ENCODE measurements at places on chromosomes 4 and X. TPM values are rescaled to one million over a fixed set of nuclear protein-coding genes. Genes with fewer than 3 reads are reported as not detected.

The JADE3 gene
- total RNA-seq: 7.4 TPM

The SERTM2 gene
- total RNA-seq: 0.76 TPM

The XAGE1A gene
- total RNA-seq: not detected

The PDLIM3 gene
- total RNA-seq: 9.8 TPM

The SPACA5 gene
- not detected for total RNA-seq

The FRAS1 gene
- total RNA-seq: 9.7 TPM

The UCHL1 gene
- total RNA-seq: 63.4 TPM

The RAB39B gene
- total RNA-seq: 0.58 TPM

The PAGE1 gene
- not detected for total RNA-seq

The MAGED1 gene
- 75.8 TPM for total RNA-seq

The PRR32 gene
- not detected for total RNA-seq

The CXCL3 gene
- 6.9 TPM for total RNA-seq
